Neural progenitor cell (in vitro differentiated cells): ENCODE measurements at places on chromosomes 2 and 18. TPM values are rescaled to one million over a fixed set of nuclear protein-coding genes. Genes with fewer than 3 reads are reported as not detected.

The CTNNA2 gene
- total RNA-seq = 39.1 and 43.5 TPM in 2 replicates

The EDAR gene
- not detected in 2 replicates for total RNA-seq

The MAPK4 gene
- total RNA-seq = 7.0 and 7.9 TPM in 2 replicates

The ECEL1 gene
- total RNA-seq = 0.84 and 3.8 TPM in 2 replicates

The PJVK gene
- 3.0 and 4.4 TPM in 2 replicates for total RNA-seq

The CAPN14 gene
- total RNA-seq = 0.04 and 0.19 TPM in 2 replicates

The PTRHD1 gene
- total RNA-seq = 41.6 and 59.5 TPM in 2 replicates

The IL37 gene
- 0.93 TPM in 1 of 2 replicates, not detected in the other for total RNA-seq

DNA sequence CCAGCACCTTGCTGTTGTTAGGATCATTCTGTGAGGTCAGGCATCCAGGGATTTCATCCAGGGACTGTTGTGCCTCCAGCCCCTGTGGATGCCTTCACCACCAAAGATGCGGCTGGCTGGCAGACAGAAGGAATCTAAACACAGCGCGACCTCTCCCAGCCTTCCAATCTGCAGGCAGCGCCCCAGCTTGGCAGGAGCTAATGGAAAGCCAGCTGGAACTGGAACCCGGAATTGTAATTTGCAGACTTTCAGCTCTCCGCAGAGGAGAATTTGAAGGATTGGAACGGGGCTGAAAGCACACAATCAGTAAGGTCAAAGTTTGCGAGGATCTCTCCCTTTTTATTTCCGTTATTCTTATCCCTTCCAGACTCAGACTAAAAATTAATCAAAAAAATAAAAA is 127.8 kb downstream of the TRIB2 start:
- H3K4me1 ChIP-seq = no peaks in the 10 kb centered on the region
- no peak overlapping the region for H3K4me3 ChIP-seq
- H3K27ac ChIP-seq = no peak overlapping the region
- H3K36me3 ChIP-seq = no peaks in the 10 kb centered on the region
- H3K27me3 ChIP-seq = no peaks in the 10 kb centered on the region
- DNase-seq = peak; percentile 7

GRCh38 chr18:73615506-73615905 is 532.1 kb downstream of the FBXO15 start:
- H3K27me3 ChIP-seq = no peaks in the 10 kb centered on the region
- no peak overlapping the region for H3K27ac ChIP-seq
- no peak for DNase-seq
- no peaks in the 10 kb centered on the region for H3K36me3 ChIP-seq
- no peak overlapping the region for H3K4me3 ChIP-seq

DNA sequence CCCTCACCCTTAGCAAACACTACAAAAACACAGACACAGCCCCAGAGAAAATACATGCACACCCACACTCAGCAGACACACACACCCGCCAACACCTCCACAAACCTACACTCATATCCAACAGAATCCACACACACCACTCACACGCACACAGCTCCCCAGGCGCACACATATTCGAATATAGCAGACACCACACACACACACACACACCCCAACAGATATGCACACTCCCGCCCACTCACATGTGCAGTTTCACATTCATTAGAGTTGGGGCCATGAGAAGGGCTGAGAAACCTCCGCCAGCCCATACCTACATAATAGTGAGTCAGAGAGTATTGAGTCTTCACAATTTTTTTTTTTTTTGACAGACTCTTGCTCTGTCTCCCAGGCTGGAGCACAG is 29.4 kb upstream of the NOTO start:
- peaks cover 57% of the 10 kb centered on the region for H3K27me3 ChIP-seq
- peaks cover 14% of the 10 kb centered on the region for H3K4me1 ChIP-seq
- no peak for DNase-seq
- no peak overlapping the region for H3K4me3 ChIP-seq

GRCh38 chr2:38517284-38517683 is 85.4 kb downstream of the HNRNPLL start:
- no peaks in the 10 kb centered on the region for H3K4me1 ChIP-seq
- H3K36me3 ChIP-seq = no peaks in the 10 kb centered on the region
- H3K4me3 ChIP-seq = no peak overlapping the region
- no peak overlapping the region for H3K27ac ChIP-seq

GRCh38 chr18:22485808-22486244 is 68.1 kb upstream of the CTAGE1 start:
- no peaks in the 10 kb centered on the region for H3K36me3 ChIP-seq
- no peaks in the 10 kb centered on the region for H3K27me3 ChIP-seq
- H3K27ac ChIP-seq = no peak overlapping the region
- H3K4me3 ChIP-seq = no peak overlapping the region

GRCh38 chr2:200365209-200365608 is 58.7 kb downstream of the SPATS2L start:
- no peak for DNase-seq
- no peak overlapping the region for H3K27ac ChIP-seq
- peaks cover 26% of the 10 kb centered on the region for H3K4me1 ChIP-seq
- no peaks in the 10 kb centered on the region for H3K36me3 ChIP-seq
- no peak overlapping the region for H3K4me3 ChIP-seq
- H3K27me3 ChIP-seq = no peaks in the 10 kb centered on the region

GRCh38 chr2:143949121-143949848 is 570.6 kb downstream of the ZEB2 start:
- H3K4me1 ChIP-seq = peaks cover 9% of the 10 kb centered on the region
- no peak overlapping the region for H3K4me3 ChIP-seq
- H3K27me3 ChIP-seq = no peaks in the 10 kb centered on the region

DNA sequence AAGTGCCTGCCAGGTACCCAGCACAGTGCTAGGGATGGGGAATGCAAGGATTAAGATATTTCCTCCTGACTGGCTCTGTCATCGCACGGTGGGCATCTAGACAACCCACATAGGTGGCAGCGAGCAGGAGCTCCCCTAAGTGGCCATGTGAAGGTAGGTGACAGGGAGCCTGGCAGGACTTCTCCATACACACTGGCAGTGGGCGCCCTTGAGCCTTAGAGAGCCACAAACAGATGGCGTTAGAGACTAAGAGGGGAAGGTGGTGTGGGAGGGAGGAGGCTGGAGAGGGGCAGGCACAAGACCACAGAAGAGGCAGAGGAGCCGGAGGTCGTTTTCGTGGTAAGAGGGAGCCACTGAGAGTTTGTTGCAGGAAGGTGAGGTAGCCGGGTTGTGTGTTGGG is 15.2 kb downstream of the PRELID3A start:
- H3K36me3 ChIP-seq = peaks cover 3% of the 10 kb centered on the region
- H3K4me1 ChIP-seq = peaks cover 18% of the 10 kb centered on the region
- DNase-seq = peak; percentile 38
- no peaks in the 10 kb centered on the region for H3K27me3 ChIP-seq
- no peak overlapping the region for H3K27ac ChIP-seq
- no peak overlapping the region for H3K4me3 ChIP-seq

GRCh38 chr2:188852772-188853171 is 121.4 kb upstream of the COL3A1 start:
- no peaks in the 10 kb centered on the region for H3K36me3 ChIP-seq
- no peak for DNase-seq
- no peak overlapping the region for H3K27ac ChIP-seq
- no peaks in the 10 kb centered on the region for H3K4me1 ChIP-seq
- H3K27me3 ChIP-seq = no peaks in the 10 kb centered on the region

DNA sequence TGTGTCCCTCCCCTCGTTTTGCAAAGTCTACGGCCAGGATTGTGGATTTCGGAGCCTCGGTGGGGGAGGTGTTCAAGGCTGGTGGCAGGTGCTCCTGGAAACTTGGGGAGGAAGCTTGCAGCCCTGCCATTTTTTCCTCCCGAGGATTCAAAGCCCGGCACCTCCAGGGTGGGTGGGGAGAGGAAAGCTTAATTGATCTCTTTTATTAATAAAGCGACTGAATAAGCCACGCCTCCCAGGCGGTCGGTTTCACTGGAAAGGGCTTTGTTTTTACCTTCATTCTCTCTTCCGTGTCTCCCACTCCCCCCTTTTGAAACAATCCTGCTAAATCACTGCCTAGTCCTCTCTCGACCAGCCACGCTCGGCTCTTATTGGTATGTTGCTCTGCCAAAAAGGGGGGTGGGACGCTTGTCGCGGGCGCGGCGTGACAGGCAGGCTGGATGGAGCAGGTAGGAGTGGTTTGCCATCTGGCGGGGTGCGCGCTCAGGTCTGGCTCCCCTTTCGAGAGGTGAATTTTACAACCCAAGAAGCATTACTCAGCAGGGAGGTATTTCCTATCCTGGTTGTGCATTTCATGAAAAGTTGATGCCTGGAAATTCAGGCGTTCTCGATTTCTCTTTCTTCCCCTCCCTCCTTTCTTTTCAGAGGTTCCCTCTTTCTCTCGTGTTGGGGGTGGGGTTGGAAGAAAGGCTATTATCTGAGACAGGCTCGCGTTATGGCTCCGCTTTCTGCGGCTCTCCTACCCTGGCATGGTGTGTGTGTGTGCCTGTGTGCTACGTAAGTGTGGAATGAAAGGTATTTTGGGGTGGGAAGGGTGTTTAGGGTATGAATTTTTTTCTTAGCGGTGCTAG is 1.4 kb downstream of the NEDD4L start:
- H3K36me3 ChIP-seq = no peaks in the 10 kb centered on the region
- H3K27me3 ChIP-seq = peaks cover 25% of the 10 kb centered on the region
- peak; percentile 67 for DNase-seq
- H3K4me3 ChIP-seq = peak overlapping the region; percentile 97

DNA sequence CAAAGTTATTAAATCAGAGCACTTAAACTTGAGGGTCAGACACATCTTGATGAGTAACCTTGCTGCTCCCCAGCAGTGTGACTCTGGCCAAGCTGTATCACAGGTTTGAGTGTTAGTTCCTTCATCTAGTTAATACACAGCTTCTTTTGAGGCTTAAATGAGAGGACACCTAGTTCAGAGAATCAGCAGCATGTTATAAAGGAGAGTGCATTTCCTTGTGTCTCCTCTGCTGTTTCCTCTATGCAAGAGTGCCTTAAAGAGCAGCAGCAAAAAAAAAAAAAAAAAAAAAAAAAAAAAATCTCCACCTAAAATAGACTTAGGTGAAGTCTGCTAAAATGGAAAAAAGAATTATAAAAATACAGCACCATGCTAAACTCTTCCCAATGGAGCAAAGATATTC is 261.9 kb downstream of the TCF4 start:
- H3K36me3 ChIP-seq = no peaks in the 10 kb centered on the region
- no peak overlapping the region for H3K4me3 ChIP-seq
- H3K27me3 ChIP-seq = no peaks in the 10 kb centered on the region

- H3K4me3 ChIP-seq = no peak overlapping the region
- no peaks in the 10 kb centered on the region for H3K27me3 ChIP-seq
- DNase-seq = no peak
Observed at GRCh38 chr18:77365667-77366066, 116.0 kb downstream of the GALR1 start.

GRCh38 chr2:236499691-236500578 is 69.7 kb upstream of the ACKR3 start:
- peaks cover 3% of the 10 kb centered on the region for H3K4me1 ChIP-seq
- no peaks in the 10 kb centered on the region for H3K36me3 ChIP-seq
- no peaks in the 10 kb centered on the region for H3K27me3 ChIP-seq
- no peak overlapping the region for H3K4me3 ChIP-seq

DNA sequence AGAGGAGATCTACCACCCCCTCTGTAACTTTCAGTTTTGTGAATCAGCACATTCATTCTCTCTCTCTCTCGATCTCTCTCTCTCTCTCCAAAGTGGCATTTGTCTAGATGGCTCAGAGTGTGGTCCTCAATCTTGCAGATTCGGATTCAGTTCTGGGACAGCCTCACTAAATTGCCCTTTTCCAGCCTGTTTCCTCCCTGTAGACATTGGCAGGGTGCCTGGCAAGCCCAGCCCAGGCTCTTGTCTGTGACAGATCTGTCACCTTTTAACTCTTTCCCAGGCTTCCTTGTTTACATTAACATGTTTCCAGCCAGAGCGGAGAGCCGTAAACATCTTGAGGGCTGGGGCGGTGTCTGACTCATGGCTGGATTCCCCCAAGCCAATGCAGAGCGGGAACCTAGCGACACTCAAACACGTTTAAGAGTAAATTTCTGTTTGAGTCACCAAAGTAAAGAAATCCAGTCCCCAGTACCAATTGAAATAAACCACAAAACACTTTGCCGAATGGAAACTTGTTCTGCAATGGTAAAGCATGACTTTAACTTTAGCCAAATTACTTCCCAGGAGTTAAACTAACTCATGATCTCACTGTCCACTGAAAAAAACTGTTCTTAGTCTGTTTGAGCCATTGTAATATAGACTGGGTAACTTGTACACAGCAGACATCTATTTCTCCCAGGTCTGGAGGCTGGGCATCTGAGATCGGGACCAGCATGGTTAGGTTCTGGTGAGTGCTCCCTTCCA is 6.6 kb upstream of the CYP27C1 start:
- no peaks in the 10 kb centered on the region for H3K27me3 ChIP-seq
- DNase-seq = no peak
- H3K4me1 ChIP-seq = peaks cover 14% of the 10 kb centered on the region
- no peaks in the 10 kb centered on the region for H3K36me3 ChIP-seq
- H3K27ac ChIP-seq = no peak overlapping the region

GRCh38 chr2:20455076-20455587 is 8.3 kb downstream of the RHOB start:
- no peaks in the 10 kb centered on the region for H3K36me3 ChIP-seq
- no peak for DNase-seq
- peaks cover 47% of the 10 kb centered on the region for H3K27me3 ChIP-seq
- no peak overlapping the region for H3K27ac ChIP-seq

DNA sequence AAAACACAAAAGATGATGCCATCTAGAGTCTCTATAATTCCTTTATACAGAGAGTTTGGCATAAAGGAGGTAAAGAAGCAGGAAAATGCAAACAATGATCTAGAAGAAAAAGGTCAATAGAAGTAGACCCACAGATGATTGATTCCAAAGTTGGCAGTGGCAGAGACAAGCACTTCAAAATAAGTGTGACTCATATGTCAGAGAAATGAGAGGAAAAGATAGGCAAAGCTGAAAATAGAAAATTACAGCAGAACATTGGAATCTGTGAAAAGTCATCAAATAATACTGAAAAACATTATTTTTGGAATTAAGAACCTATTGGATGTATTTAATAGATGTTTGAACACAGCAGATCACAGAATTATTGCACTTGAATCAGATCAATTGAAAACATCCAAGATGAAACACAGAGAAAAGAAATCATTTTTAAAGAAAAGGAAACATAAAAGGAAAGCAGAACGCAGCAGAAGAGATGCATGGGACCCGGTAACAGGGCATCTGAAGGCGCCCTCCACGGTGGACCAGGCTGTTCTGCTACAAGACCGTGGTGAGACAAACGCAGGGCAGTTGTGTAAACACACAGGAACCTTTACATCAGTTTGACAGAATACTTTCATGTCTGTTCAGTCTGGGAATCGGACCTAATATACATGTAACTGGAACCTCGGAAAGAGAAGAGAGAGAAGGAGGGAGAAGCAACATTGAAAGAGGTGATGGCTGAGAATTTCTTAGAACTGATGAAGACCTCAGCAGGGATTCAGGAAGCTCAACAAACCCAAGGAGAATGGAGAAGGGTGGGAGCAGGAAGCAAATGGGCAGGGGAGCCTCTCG is 74.6 kb upstream of the GPC1 start:
- no peaks in the 10 kb centered on the region for H3K36me3 ChIP-seq
- H3K27me3 ChIP-seq = no peaks in the 10 kb centered on the region
- DNase-seq = no peak
- no peak overlapping the region for H3K27ac ChIP-seq
- peaks cover 6% of the 10 kb centered on the region for H3K4me1 ChIP-seq
